Left cardiac atrium (tissue), 4 donors: ENCODE measurements at places on chromosomes 12 and 14. TPM values are rescaled to one million over a fixed set of nuclear protein-coding genes. Genes with fewer than 3 reads are reported as not detected.

ARHGDIB gene
- total RNA-seq = 118 TPM

PRR4 gene
- total RNA-seq = 0.29 TPM

GRCh38 chr12:9372202-9372601 is 164.0 kb upstream of the PZP start:
- no peak for DNase-seq

BDKRB2 gene
- total RNA-seq = 2.0 TPM

- DNase-seq = no peak
Observed at GRCh38 chr12:62472472-62472871, 5.8 kb downstream of the MON2 start.
